T-helper 2 cell (primary cell): ENCODE measurements at places on chromosomes 4 and X.

- DNase-seq, result no peak
Measured at GRCh38 chrX:19368576-19368975, 24.8 kb downstream of the PDHA1 start.

- DNase-seq, result peak; percentile 27
Measured at GRCh38 chrX:1466971-1467561, 14.4 kb upstream of the ASMTL start.

DNA sequence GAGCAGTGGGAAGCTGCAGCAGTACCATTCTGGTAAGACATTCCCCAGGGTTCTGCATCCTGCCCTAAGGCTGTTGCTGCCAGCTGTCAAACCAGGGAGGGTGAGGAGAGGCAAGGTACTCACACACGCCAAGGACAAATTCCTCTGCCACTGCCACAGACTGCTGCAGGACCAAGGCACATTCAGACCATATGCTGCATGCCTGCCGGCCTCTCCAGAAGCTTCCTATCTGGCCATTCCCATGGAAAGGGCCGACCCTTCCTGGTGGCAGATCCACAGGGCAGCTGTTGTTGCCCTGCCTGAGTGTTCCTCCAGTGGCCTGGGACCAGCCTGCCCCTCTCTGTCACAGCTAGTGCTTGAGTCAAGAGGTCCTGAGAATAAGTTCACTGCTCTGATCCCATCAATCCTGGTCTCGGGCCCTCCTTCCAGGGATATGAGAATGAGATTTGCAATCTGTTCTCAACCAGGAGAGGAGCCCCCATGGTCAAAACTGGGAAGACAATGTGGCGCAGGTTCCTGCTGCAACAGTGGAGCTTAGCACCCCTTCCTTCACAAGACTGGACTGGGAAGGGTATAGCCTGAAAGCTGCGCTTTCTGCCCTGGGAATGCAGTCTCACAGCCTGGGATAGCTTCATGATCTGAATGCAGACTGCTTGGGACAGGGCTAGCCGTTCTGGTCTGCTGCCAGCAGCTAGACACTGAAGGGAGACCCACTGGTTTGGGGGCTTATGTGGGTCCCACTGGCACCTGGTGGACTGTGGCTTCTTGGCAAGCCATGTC, 342.5 kb upstream of the NDST3 start:
- no peak for DNase-seq

- DNase-seq, result no peak
Measured at GRCh38 chr4:41050116-41050515, 164.2 kb downstream of the APBB2 start.

GRCh38 chrX:130393451-130394074, 8.1 kb upstream of the GPR119 start:
- DNase-seq, result no peak

DNA sequence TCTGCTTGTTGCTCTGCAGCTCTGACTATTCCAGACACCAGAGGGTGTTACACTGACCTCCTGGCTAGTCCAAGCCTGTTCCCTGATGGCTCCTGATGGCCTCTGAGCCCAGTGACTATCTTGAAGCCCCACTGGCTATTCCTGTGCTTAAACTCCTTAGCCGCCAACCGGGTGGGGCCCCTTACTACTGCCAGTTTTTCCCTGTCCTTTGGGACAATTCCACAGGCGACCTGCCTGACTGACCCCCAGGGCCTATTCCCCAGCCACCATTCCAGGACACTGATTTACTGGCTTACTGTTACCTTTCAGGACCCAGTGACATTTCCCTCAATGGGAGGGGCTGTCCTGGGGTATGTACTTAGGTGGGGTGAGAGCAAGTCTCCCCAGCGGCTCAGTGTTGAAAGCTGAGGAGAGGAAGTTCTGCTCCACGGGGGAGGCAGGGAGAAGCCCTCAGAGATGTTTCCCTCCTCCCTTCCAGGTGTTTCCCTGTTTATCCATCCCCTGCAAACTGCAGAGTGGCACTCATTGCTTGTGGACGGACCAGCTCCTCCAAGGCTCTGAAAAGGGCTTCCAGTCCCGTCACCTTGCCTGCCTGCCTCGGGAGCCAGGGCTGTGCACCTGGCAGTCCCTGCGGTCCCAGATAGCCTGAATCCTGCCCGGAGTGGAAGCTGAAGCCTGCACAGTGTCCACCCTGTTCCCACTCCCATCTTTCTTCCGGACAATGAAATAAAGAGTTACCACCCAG, 4.0 kb downstream of the TIMP1 start:
- no peak for DNase-seq

GRCh38 chr4:119570401-119570800, 58.2 kb downstream of the PDE5A start:
- DNase-seq, result no peak

DNA sequence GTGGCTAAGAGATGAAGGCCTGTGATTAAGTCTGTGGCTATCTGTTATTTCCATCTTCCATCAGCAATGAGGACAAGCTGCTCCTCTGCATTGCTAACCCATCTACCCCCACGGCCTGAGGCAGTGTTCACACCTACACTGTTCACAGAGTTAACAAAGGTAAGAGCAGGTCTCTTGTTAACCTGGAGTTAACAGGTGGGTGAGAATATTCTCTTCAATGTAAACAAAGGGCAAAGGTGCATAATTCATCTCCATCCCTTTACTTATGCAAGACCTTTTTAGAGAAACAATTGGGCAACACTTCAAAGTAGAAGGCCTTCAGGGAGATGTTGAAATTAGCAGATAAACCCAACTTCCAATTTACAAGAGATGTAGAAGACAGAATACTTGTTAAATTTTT, 2.8 kb downstream of the SLC35A2 start:
- no peak for DNase-seq

- no peak for DNase-seq
Measured at GRCh38 chrX:36908801-36909675, 99.1 kb upstream of the FAM47C start.

DNA sequence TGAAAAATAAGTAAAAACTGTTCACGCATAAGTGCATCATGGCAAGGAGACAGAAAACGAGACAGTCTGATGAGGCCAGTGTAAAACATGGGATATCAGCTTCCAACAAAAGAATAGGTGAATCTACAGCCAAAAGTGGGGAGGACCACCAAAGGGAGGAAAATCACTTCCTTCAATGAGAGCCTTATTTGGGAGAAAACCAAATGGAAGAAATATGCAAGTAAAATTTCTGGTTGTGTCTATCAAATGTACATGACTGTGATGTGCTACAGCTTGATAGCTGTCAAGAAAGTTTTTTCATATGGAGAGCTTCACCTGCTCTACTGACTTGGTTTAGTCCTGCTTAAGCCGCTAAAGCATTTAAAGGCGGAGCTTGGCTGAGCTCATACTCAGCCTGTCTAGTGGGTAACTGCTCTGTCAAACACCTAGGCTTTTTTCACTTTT, 66.2 kb downstream of the MAGEA1 start:
- no peak for DNase-seq

DNA sequence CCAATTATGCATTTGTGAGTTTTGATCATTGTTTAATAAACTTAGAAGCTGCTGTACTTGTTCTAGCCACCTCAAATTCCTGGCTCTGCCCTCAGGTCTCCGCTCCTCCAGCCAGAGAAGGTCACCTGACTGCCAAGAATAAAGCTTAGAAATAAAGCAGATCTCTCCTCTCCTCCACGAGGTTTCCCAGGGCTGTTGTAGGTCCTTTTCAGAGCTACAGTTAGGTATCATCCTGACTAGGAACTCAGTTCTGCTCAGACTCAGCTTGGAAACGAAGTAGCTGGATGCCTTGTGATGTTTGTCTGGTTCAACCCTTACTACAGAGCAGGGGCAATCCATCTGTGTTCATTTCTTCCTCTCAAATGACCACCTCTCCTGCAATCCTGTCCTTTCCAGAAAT, 79.1 kb upstream of the RAPGEF2 start:
- DNase-seq, result no peak

- no peak for DNase-seq
Measured at GRCh38 chr4:84952004-84952403, 14.5 kb downstream of the WDFY3 start.

- DNase-seq, result no peak
Measured at GRCh38 chr4:81404294-81404693, 67.4 kb downstream of the RASGEF1B start.

DNA sequence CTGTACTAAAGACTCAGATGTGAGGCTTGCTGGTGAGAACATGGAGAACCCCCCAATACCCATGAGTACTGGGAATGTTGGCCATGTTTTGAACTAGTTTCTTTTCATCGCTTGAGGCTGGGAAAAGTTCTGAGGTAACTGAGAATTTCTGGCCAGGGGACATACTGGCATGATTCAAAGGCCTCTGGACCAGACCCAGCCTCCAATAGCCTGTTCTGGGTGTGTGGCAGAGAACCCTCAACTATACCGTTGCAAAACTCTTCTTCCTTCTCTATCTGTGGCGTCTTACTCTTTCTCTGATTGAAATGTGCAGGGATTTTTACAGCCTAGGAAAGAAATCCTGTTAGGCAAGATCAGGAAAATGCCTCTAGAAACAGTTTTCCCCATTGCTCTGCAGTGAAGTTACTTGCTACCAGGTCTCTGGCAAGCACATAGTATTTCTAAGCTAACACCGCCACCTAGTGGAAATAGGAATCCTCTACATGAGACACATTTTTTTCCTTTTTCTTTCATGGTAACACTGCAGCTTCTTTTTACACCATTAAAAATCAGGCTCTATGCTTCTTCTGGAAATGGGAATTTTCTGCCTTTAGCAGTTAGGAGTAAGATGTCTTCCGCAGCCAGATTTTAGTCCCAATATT, 170.7 kb upstream of the ZCCHC13 start:
- peak; percentile 25 for DNase-seq
